Activated naive CD4-positive, alpha-beta T cell treated with anti-CD3 and anti-CD28 coated beads for 36 hours (primary cell): ENCODE measurements at places on chromosomes 13 and 19. TPM values are rescaled to one million over a fixed set of nuclear protein-coding genes. Genes with fewer than 3 reads are reported as not detected.

The INSL3 gene
- total RNA-seq = 5.9 TPM

The CYP2S1 gene
- 1.9 TPM for total RNA-seq

- DNase-seq = no peak
Measured at GRCh38 chr13:48888613-48889012, 87.1 kb upstream of the FNDC3A start.

DNA sequence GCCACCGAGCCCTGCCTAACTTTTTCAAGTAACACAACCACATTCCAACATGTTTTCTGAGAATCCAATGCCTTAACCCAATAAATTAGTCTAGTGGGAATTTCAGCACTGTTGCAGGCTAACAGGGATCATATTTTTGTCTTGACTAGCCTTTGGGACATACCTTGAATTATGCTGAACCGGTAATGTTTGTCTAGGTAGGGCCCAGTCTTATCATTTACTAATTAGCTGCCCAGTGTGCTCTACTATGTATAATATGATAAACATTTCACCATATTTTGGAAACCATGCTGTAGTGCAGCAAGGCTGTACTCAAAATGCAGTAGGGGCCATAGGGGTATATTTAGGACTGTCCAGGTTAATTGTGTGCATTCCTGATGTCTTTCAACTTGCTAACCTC is 3.3 kb upstream of the PDS5B start:
- DNase-seq = no peak

GRCh38 chr19:17999684-18000479 is 8.1 kb upstream of the ARRDC2 start:
- DNase-seq = no peak

The KCNJ14 gene
- 1.7 TPM for total RNA-seq

DNA sequence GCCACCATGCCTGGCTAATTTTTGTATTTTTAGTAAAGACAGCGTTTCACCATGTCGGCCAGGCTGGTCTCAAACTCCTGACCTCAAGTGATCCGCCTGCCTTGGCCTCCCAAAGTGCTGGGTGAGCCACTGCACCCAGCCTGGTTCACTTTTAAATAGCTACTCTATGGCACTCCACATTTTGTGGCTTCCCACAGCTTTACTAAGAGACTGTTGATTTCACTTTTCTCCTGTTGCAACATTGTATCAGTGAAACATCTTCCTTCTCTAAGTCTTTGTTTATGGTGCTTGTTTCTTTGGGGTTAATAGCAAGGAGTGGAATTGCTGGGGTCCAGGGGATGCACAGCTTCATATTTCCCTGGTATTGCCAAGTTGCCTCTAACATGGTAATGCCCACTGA is 12.3 kb downstream of the TMEM38A start:
- DNase-seq = no peak

- no peak for DNase-seq
Measured at GRCh38 chr19:19155495-19156219, 14.4 kb downstream of the MEF2B start.

- DNase-seq = no peak
Measured at GRCh38 chr19:51186323-51186722, 38.6 kb upstream of the CD33 start.

The XRCC1 gene
- 34.5 TPM for total RNA-seq
